ENCODE measurements at places on chromosomes 11 and 22. TPM values are rescaled to one million over a fixed set of nuclear protein-coding genes. Genes with fewer than 3 reads are reported as not detected.

CD3G gene
- not detected for total RNA-seq

SLC22A25 gene
- total RNA-seq, result not detected

NLRP10 gene
- total RNA-seq, result 8.9 TPM

OR52A1 gene
- total RNA-seq, result not detected

CYP2D6 gene
- total RNA-seq, result 0.55 TPM

MOGAT2 gene
- not detected for total RNA-seq

TSPAN18 gene
- total RNA-seq, result not detected

PPP2R1B gene
- total RNA-seq, result 31.3 TPM

MMP13 gene
- total RNA-seq, result 2.4 TPM

BAIAP2L2 gene
- total RNA-seq, result not detected

MYRF gene
- total RNA-seq, result 7.0 TPM

DDTL gene
- not detected for total RNA-seq

DYNC2H1 gene
- 28.9 TPM for total RNA-seq

OPCML gene
- total RNA-seq, result not detected

FGF3 gene
- total RNA-seq, result not detected

HTR3B gene
- total RNA-seq, result not detected

SIPA1 gene
- 161 TPM for total RNA-seq

TBX1 gene
- total RNA-seq, result 15.9 TPM

AIFM3 gene
- 1.5 TPM for total RNA-seq

APLP2 gene
- 345 TPM for total RNA-seq

SYTL2 gene
- 57.1 TPM for total RNA-seq

MYOD1 gene
- not detected for total RNA-seq

OR5B21 gene
- total RNA-seq, result not detected

B3GAT3 gene
- total RNA-seq, result 76.3 TPM

NPAS4 gene
- not detected for total RNA-seq

RTN4RL2 gene
- 6.5 TPM for total RNA-seq

DRICH1 gene
- total RNA-seq, result not detected

SMCO4 gene
- total RNA-seq, result 34.2 TPM

PATE4 gene
- total RNA-seq, result not detected

RAB3IL1 gene
- 6.6 TPM for total RNA-seq

EHF gene
- total RNA-seq, result 29.0 TPM

C22orf42 gene
- not detected for total RNA-seq

PRR5 gene
- total RNA-seq, result 14.5 TPM

CALCA gene
- total RNA-seq, result not detected

KCNJ4 gene
- not detected for total RNA-seq

SERPING1 gene
- not detected for total RNA-seq

GGT5 gene
- 0.12 TPM for total RNA-seq

DEUP1 gene
- 0.26 TPM for total RNA-seq

LSP1 gene
- not detected for total RNA-seq

MS4A6E gene
- not detected for total RNA-seq

SLC17A6 gene
- not detected for total RNA-seq

C11orf86 gene
- not detected for total RNA-seq

USP2 gene
- 1.8 TPM for total RNA-seq

MEI1 gene
- total RNA-seq, result 1.4 TPM

TMEM123 gene
- total RNA-seq, result 163 TPM

LGR4 gene
- 14.5 TPM for total RNA-seq

HBB gene
- not detected for total RNA-seq

MAPK8IP2 gene
- total RNA-seq, result 1.2 TPM

OR52B2 gene
- total RNA-seq, result not detected

ARVCF gene
- total RNA-seq, result 19.7 TPM

ALDH3B1 gene
- 28.1 TPM for total RNA-seq

MN1 gene
- 3.1 TPM for total RNA-seq

OR52I2 gene
- total RNA-seq, result not detected

UBASH3B gene
- total RNA-seq, result 178 TPM

IL18 gene
- 53.6 TPM for total RNA-seq

OR8D4 gene
- not detected for total RNA-seq

KCNJ1 gene
- total RNA-seq, result not detected

CSF2RB gene
- total RNA-seq, result 0.12 TPM

Measured in PC-3 (cell line).